Type B pancreatic cell (in vitro differentiated cells): ENCODE measurements at places on chromosomes 4 and X.
A peak's percentile ranks its signal among the peaks of the same experiment; 100 is the strongest.

- no peaks in the 10 kb centered on the region for H3K4me1 ChIP-seq
- no peak overlapping the region for H3K27ac ChIP-seq
- H3K27me3 ChIP-seq = peaks cover 6% of the 10 kb centered on the region
- no peak for DNase-seq
These were observed 6.3 kb downstream of the KIAA1210 start for GRCh38 chrX:119121341-119121740.

- peak overlapping the region; percentile 2 for H3K4me3 ChIP-seq
- H3K27ac ChIP-seq = no peak overlapping the region
- peaks cover 17% of the 10 kb centered on the region for H3K27me3 ChIP-seq
- H3K4me1 ChIP-seq = peaks cover 19% of the 10 kb centered on the region
These were observed 280.7 kb downstream of the BCOR start for GRCh38 chrX:39816871-39817731.

DNA sequence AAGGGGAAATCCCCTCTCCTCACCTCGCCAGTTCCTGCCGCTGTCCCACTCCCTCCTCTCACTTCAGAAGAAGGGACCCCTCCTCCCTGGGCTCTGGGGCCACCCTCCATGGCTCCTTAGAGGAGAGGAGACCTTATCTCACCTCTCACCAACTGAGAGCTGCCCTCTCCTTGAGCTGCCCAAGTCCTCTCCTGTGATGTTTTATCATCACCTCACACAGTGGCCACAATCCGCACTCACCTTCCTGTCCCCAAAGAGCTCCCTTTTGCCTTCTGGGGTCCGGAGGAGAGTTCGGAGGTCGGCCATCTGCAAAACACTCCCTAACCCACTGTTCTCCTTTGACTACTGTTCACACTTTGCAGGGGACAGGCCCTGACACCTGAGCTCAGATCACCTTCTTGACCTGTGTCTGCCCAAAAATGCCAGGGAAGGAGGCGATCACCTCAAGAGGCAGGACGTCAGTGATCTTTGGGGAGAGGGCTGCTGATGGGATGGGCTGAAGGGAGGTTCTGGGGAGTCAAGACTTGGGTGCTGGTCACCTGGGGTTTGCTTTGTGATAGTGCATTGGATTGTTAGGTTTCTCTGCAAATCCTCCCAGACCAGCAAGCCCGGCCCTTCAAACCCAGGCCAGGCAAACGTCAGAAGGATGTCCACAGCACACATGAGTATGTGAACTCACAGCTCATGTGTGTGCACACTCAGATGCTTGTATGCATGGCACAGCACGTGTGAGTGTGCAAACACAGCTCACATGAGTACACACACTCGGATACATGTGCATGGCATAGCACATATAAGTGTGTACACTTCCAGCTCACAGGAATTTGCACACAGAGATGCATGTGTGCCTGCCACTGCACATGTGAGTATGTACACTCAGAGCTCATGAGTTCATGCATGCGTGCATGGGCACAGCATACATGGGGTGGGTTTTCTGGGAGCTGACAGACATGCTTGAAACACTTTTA lies 41.8 kb downstream of the HTRA3 start:
- no peaks in the 10 kb centered on the region for H3K36me3 ChIP-seq
- no peak overlapping the region for H3K4me3 ChIP-seq
- H3K4me1 ChIP-seq = peaks cover 19% of the 10 kb centered on the region
- DNase-seq = no peak
- no peak overlapping the region for H3K27ac ChIP-seq

GRCh38 chrX:5774446-5774845 lies 454.2 kb downstream of the NLGN4X start:
- H3K27me3 ChIP-seq = no peaks in the 10 kb centered on the region
- no peak overlapping the region for H3K27ac ChIP-seq
- no peak overlapping the region for H3K4me3 ChIP-seq
- no peaks in the 10 kb centered on the region for H3K4me1 ChIP-seq
